ENCODE measurements at places on chromosomes 16 and 17. TPM values are rescaled to one million over a fixed set of nuclear protein-coding genes. Genes with fewer than 3 reads are reported as not detected.

TOM1L2 gene
- total RNA-seq: 45.2 TPM

TBC1D3E gene
- not detected for total RNA-seq

ABCA10 gene
- total RNA-seq: 0.90 TPM

KRT39 gene
- total RNA-seq: not detected

KRTAP3-1 gene
- not detected for total RNA-seq

SLC52A1 gene
- 0.54 TPM for total RNA-seq

PLA2G10 gene
- 0.23 TPM for total RNA-seq

STH gene
- total RNA-seq: not detected

Data from Panc1 (cell line).